Bronchial epithelial cell (primary cell): ENCODE measurements at places on chromosomes 7 and 10.

GRCh38 chr10:71805776-71806703, 32.7 kb upstream of the VSIR start:
- peak; percentile 42 for DNase-seq

DNA sequence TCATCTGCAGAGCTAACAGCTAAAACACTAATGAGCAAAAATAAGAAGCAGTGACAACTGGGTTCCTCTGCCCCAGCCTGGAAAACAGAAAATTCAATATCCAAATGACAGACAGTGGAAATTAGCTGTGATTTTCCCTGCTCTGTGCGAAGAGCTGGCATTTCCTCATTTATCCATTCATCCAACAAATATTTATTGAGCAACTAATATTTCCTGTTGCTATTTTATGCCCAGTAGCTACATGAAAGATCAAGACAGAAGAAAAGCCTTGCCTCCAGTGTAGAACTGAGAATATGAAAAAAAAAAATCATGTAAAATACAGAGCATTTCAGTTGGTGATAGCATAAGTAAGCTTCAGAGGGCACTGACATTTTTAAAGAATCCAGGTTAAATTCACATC, 140.9 kb downstream of the ABCA13 start:
- peak; percentile 78 for DNase-seq

GRCh38 chr10:74754381-74754821, 72.0 kb upstream of the KAT6B start:
- DNase-seq = no peak

- DNase-seq = no peak
Observed at GRCh38 chr10:128386231-128386630, 260.0 kb upstream of the MKI67 start.

DNA sequence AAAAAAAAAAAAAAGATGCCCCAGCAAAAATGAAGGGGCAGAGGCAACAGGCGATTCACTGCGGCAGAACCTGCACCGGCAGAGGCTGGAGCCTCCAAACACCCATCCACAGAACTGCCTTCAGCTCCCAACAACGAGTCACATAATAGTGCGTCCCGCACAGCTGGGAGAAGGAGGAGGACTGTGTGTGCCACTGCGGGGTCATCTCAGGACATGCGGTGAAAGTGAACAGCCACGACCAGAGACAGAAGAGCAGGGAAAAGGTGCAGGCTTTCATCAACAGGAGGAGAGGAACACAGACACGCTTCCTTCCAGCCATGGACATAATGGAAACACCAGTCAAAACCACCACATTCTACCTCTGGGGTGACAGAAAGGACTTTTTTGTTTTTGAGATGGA, 34.1 kb downstream of the DAGLB start:
- DNase-seq = no peak

- DNase-seq = no peak
Observed at GRCh38 chr7:146575903-146576302, 459.3 kb downstream of the CNTNAP2 start.

- DNase-seq = no peak
Observed at GRCh38 chr7:13742126-13742525, 247.3 kb downstream of the ETV1 start.

DNA sequence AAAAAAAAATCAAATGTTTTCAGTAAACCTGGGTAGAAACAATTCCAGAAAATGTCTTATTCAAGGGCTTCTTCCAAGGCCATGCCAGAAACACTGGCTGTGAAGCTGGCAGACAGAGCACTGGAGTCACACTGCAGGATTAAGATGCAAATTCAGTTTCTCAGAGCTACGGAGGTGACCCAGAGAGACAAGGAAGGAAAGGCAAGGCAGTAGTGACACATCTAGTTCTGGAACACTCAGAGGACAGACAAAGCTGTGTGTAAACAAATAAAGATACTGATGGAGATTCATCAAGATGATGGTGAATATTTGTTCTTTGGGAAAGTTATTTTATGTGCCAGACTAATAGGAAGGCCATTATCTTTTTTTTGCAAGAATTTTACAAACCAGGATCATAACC, 608.3 kb upstream of the C7orf33 start:
- no peak for DNase-seq

DNA sequence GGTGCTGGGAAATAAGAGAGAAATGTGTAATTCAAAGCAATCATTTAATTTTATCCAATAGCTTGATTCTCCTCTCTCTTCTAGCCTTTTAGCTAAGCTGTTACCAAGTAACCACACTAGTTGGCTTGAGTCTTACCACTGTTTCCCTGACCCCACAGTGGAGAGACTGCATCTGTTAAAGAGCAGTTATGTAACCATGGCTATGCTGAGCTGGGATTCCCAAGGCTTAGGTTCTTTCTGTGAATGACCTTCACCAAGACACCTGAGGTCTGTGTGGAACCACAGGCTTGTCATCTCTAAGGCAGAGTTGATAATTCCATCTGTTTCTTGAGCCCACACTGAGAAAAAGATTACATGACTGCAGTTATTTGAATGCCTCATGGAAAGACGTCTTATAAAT, 47.7 kb upstream of the ATRNL1 start:
- DNase-seq = no peak

GRCh38 chr10:60258429-60258797, 131.3 kb downstream of the ANK3 start:
- no peak for DNase-seq

GRCh38 chr10:34476608-34477007, 338.5 kb downstream of the PARD3 start:
- peak; percentile 54 for DNase-seq

- DNase-seq = no peak
Observed at GRCh38 chr10:19120381-19120908, 71.8 kb downstream of the MALRD1 start.

DNA sequence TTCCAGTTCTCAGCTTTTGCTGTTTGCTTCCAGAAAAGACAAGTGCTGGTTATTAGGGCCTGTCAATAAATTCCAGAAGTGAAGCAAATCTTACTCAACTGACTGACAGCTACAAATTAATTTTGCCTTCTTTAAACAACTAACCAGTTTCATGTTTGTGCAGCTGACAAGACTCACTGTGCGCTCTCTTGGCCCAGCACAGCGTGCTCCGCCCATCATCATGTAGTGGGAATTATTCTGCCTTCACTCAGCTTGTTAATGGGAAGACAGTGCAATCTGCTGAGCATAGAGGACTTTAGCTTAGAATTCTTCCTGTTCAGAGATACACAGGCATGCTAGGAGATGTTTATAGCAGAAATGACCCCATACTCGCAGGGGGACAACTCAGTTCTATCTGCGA, 808.9 kb downstream of the CCSER2 start:
- no peak for DNase-seq

- no peak for DNase-seq
Observed at GRCh38 chr10:124231168-124232155, 138.1 kb upstream of the CHST15 start.

DNA sequence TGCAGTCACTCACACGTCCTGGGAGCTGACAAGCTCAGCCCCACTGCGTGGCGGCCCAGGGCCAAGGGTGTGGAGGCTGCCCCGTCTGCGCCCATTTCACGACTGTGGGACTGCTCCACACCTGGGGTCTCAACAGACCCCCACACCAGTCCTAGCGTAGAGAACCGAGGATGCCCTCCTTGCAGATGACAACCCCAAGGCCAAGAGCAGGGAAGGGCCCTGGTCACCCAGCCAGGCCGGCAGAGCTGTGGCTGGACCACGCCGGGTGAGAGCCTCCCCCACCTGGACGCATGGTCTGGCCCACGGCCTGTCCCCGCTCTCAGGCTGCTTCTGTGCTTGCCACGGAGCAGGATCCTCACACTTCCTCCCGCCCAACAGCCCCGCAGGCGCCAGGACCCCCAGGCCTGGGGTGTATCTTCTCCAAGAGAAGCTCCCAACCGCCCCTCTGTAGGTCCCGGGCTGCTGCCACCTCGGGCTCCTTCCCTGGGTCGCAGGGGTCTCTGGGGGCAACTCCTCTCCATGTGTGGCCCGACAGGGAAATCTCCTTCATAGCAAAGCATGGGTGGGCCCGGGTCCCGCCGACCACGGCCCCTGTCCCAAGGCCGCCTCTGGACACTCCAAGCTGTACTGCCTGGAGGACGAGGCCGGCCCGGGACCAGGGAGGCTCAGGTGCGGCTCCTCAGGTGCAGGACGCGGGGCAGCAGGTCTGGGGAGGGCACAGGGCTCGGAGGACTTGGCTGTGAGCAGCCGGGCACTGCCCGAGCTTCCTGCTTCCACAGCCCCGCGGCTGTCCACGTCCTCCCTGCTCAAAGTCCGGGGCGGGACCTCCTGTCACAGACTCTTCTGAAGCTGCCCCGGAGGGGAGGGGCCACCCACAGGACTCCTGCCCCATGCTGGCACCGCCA, 88.8 kb downstream of the FOXL3 start:
- DNase-seq = no peak

DNA sequence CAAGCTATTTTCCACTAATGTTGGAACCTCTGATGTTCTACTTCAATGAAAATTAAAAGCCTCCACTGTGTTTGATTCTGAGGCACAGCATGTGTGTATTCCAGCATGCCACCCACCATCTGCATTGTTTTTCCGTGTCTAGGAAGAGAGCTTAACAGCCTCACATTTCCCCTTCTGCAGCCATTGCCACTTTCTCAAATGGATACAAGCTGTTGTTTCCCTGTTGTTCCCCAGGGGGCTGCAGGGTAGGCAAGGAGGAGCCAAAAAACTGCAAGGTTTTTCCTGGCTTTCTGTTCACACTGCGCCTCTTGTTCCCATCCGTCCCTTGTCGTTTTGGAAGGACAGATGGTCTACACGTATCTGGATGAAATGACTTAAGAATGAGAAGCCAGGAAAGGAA, 72.3 kb upstream of the DNAJB12 start:
- DNase-seq = no peak

DNA sequence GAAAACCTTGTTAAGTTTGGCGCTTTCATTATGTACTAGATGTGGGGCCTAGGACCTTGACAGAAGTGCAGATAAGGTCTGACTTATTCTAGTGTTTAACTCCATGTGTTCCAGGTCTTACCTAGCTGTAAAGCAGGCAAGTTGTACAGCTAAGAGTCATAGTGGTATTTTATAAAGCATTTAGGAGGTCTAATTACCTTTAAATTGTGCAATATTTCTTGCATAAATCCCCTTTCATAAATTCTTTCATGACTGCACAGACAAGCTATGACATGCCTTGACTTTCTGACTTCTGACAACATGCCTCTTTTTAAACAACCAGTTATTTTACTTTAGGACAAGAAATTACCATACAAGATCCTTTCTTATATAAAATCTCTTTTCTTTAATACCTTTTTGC, 151.6 kb upstream of the VSTM2A start:
- peak; percentile 94 for DNase-seq

DNA sequence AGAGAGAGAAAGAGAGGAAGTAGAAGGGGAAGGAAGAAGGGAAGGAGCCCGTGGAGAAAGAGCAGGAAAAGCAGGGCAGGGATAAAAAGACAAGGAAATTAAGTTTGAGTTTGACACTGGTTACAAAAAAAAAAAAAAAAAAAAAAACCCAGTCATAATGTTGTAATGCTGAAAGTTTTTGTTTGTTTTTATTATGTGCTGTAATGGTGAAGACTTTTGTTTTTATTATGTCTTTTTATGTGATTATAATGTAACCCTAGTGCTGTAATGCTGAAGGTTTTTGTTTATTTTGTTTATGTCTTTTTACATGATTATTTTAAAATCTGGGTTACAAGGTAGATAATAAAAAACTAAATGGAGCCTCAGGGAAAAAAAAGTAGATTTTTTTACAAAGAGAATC, 184.8 kb downstream of the SEMA3A start:
- no peak for DNase-seq
